Upper lobe of left lung (tissue), 6 donors: ENCODE measurements at places on chromosomes 16 and 17. TPM values are rescaled to one million over a fixed set of nuclear protein-coding genes. Genes with fewer than 3 reads are reported as not detected.

The MRPS7 gene
- 23.7 TPM for total RNA-seq

The SLC35G6 gene
- not detected for total RNA-seq

The WIPI1 gene
- 151 TPM for total RNA-seq

The OR1A1 gene
- total RNA-seq = not detected

The NOG gene
- 0.80 TPM for total RNA-seq

The SPNS2 gene
- total RNA-seq = 41.8 TPM

- H3K27me3 ChIP-seq = no peaks in the 10 kb centered on the region
- no peak for DNase-seq
- peaks cover 6% of the 10 kb centered on the region for H3K36me3 ChIP-seq
Observed at GRCh38 chr17:59361386-59361785, 29.9 kb downstream of the YPEL2 start.

DNA sequence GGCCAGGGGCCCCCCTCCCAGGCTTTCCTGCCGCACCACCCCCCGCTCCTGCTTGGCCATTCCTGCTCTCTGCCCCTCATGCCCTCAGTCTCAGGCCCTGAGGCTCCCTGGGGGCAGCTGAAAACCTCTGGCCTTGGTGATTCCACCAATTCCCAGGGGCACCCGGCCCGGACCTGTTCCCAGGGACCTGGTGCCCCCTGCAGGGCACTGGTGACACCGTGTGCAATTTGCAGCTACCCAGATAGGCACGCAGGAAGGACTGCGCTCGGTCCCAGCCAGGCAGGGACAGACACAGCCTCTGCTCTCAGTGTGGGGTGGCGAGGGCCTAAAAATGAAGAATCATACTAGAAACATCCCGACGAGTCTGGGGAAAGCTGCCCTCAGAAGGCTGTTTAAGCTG, 13.4 kb downstream of the WFDC1 start:
- peak; percentile 34 for DNase-seq
- H3K36me3 ChIP-seq = no peaks in the 10 kb centered on the region
- no peak overlapping the region for H3K4me3 ChIP-seq
- H3K27ac ChIP-seq = no peak overlapping the region
- H3K27me3 ChIP-seq = no peaks in the 10 kb centered on the region
- peaks cover 14% of the 10 kb centered on the region for H3K4me1 ChIP-seq

- H3K4me3 ChIP-seq = no peak overlapping the region
- no peak overlapping the region for H3K27ac ChIP-seq
- DNase-seq = no peak
- no peaks in the 10 kb centered on the region for H3K27me3 ChIP-seq
- peaks cover 25% of the 10 kb centered on the region for H3K4me1 ChIP-seq
Observed at GRCh38 chr16:85201574-85201973, 89.3 kb upstream of the CIBAR2 start.

DNA sequence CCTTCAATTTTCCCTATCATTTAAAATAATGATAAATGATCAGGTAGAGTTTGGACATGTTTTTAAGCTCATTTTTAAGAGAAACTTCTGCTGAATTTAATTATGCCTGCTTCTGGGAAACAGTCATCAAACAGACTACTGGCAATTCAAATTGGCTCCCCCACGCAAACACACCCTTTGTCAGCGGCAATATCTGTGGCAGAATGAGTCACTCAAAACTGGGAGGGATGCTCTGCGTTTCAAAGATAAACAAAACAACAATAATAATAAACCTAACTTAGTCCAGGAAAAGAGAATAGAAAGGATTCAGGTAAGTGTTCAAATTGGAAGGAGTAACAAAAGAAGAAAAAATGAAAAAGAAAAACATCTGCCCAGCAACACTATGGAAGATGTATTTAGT, 108.1 kb upstream of the ERCC4 start:
- no peaks in the 10 kb centered on the region for H3K4me1 ChIP-seq
- no peak for DNase-seq
- H3K36me3 ChIP-seq = no peaks in the 10 kb centered on the region
